Right lobe of liver (tissue), 6 donors: ENCODE measurements at places on chromosomes 3 and 15.

GRCh38 chr3:26590919-26591484 is 31.6 kb upstream of the LRRC3B start:
- no peak for DNase-seq

DNA sequence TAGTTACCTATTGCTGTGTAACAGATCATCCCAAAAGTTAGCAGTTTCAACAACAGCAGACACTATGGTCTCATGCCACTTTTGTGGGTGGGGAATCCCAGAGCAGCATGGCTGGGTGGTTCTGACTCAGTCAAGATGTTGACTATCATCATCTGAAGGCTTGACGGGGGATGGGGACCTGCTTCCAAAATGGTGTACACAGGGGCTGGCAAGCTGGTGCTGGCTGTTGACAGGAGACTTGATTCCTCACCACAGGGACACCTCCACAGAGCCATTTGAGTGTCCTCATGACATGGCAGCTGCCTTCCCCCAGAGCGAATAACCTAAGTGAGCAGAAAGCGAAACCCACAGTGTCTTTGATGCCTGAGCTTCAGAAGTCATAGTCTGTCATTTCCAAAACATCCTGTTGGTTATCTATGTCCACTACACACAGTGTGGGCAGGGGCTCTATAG is 19.1 kb downstream of the DNAJB8 start:
- no peak for DNase-seq

DNA sequence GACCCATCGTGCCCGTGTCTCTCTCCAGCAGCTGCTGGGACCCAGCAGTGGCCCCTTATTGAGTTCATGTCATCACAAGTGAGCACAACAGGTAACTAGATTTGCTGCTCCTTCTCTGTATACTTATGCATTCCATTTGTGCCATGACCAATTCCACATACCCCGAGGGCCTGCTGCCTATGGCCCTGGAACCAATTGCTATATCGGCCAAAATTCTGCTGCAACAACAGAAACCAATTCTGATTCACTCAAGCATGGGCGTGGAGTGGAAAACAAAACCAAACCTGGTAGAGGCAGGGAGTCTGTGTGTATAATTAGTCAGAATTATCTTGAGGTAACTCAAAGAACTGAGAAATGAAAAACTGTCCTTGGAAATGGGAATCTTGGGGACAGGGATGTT is 516.6 kb downstream of the EPHB1 start:
- no peak for DNase-seq

GRCh38 chr15:74179101-74179841 is 5.8 kb downstream of the ISLR start:
- no peak for DNase-seq

- no peak for DNase-seq
Observed at GRCh38 chr15:53247041-53247708, 457.0 kb upstream of the ONECUT1 start.

- DNase-seq, result no peak
Observed at GRCh38 chr3:93961489-93961888, 12.2 kb downstream of the PROS1 start.

DNA sequence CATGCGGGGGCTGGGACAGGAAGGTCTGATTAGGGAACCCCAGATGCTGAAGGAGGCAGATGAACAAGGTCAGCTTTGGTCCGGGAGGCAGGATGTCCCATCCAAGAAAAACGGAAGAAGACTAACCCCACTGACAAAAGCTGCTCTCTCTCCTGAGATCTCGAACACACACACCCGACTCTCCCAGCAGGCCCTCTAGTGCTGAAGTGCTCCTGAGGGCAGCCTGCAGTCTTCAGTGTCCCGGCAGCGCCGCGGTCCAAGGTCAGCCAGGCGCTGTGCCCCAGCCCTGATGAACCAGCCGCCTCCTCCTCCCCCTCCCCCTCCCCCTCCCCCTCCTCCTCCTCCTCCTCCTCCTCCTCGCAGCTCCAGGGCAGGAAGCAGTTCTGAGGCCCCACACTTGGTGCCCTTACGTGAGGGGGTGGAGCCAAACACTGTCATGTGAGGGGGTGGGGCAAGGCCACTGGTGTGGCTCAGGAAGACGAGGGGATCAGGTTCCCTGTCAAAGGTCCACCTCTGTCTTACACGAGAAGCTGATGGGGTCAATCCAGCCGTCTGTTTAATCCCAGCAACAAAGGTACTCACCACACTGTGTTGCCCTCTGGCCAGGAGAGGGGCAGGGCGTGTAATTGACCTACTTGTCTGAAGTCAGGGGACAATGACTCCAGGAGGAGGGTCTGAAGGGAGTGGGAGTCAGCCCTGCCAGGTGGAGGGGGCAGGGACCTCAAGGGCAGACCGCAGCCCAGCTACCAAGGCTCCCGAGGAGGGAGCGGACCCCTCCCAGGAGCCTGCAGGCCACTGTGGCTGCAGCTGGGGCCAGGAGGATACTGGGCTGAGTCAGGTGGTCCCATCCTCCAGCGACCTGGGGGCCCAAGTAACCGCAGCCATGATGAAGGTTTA is 34.3 kb downstream of the PRR23E start:
- no peak for DNase-seq

- DNase-seq, result no peak
Observed at GRCh38 chr3:38726751-38727150, 77.3 kb upstream of the SCN5A start.

DNA sequence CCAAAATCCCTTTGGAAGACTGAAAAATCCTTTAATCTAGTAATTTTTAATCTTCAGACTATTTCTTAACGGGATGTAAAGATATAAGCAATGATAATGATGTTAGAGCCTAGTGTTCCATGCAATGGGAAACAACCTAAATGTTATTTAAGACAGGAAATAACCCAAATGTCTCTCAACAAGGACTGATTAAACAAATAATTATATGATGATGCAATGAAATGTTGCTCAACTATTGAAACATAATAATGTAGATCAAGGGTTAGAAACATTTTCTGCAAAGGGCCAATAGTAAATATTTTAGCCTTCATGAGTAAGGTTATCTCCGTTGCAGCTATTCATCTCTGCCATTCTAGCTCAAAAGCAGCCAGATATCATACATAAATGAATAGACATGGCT is 275.4 kb downstream of the NEK10 start:
- DNase-seq, result no peak

- no peak for DNase-seq
Observed at GRCh38 chr3:177133860-177134815, 63.1 kb downstream of the TBL1XR1 start.

GRCh38 chr3:8856071-8856470 is 86.7 kb upstream of the OXTR start:
- no peak for DNase-seq

- peak; percentile 61 for DNase-seq
Observed at GRCh38 chr3:51371943-51372557, 13.0 kb upstream of the MANF start.

DNA sequence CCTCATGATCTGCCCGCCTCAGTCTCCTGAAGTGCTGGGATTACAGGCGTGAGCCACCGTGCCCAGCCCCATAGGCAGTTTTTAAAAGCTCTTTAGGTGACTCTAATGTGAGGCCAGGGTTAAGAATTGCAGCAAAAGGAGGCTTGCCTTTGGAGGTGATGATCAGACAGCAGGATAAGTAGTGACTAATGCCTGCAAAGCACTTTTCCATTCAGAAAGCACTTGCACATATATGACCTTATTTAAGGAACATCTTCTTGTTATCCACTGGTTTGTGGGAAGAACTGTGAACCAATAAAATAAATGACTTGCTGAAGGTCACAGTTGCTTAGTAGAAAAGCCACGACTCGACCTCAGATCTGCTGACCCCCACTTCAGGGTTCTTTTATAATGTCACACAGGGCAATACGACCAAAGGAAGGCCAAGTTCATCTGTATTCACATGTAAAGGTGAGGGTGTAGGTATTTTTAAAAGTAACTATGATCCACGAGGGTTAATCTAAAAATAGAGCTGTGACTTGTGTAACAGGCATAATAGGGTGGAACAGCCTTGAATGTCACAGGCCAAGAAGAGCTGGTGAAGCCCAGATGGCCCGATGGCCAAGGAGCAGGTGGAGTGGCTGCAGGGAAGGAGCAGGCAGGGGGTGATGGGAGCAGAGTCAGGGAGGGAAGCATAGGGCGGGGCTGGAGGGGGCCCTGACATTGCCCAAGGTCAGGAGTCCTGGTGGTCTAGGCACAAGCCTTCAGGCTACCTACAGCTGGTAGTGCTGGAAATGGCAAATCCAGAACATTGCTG is 24.4 kb downstream of the LARP6 start:
- no peak for DNase-seq

DNA sequence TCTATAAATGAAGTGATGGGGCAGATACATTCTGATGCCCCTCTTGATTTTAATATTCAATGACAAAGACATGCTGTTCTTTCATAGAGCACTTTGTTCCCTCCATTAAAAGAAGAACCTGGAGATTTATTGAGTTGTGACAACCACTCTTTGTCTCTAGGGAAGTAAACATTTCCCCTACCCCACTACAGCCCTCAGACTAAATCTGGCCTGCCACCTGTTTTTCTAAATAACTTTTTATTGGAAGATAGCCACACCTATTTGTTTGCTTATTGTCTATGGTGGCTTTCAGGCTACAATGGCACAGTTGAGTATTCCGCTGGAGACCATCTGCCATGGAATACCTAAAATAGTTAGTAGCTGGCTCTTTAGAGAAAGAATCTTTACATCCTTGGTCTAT is 41.2 kb upstream of the ZNF385D start:
- DNase-seq, result no peak

GRCh38 chr3:45486926-45487325 is 98.5 kb downstream of the LARS2 start:
- no peak for DNase-seq

DNA sequence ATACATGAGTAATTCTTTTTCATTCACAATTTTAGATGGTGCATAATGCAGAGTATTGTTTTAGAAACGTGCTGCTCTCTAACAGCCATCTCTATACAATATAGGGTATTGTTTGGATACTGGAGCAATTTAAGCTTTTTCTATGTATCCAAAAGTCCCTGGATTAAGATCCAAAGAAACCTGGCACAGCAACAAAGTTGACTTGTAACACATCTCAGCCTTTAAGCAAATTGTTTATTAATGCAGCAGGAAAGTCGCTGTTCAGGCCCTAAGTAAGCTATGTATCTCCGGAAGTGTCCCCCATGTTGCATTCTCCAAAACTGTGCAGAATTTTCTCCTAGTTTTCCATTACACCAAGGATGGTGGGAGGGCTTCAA is 7.3 kb downstream of the VGLL4 start:
- DNase-seq, result no peak

GRCh38 chr3:133393204-133393603 is 6.7 kb upstream of the BFSP2 start:
- no peak for DNase-seq

- no peak for DNase-seq
Observed at GRCh38 chr15:31458596-31459399, 132.2 kb downstream of the KLF13 start.

DNA sequence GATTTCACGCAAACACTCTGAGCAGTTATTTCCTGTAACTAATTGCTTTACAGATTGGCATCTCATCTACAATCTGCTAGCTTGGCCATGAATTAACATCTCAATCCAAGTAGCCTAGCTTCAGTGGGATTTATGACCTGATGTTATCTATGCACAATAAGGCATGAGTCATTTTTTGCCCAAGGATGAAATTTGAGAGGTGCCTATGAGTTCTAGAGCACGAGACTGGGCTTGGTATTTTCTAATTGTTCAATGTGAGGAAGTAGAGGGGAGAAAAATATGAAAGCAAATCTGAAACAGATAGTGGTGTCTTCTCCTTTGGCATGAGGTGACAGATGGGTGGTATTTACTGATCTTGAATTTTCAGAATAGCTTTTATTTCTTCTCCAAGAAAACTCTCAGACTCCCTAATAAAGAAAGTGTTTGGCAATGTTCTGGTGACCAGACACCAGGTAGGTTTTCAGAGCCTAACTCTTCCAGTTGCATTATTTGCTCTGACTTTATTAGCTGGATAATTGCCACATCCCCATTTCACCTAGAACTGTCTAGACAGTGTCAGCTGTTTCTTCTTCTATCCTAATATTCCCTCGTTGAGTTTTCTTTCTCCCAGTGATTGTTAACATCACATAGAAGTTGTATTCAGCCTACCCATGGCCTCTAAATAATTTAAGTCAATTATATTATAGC is 301.0 kb upstream of the UMPS start:
- no peak for DNase-seq

DNA sequence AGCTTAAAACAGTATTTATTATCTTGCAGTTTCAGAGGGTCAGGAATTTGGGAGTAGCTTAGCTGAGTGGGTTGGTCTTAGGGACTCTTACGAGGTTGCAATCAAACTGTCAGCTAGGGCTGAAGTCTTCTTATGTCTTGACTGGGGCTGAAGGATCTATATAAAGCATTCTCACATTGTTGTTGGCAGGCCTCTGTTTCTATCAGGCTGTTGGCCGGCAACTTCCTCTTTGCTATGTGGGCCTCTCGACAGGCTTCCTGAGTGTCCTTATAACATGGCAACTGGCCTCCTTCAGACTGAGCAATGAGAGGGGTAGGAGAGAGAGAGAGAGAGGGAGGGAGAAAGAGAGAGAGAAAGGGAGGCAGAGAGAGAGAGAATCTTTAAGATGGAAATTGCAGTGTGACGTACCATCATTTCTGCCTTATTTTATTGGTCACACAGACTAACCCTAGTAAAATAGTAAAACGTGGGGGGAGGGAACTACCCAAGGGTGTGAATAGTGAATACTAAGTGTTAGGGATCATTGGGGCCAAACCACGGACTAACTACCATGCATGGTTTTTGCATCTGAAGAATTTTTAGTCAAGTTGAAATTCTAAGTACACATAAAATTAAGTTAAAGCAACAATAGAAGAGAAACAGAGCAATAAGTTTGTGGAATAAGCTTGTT is 16.1 kb downstream of the FGF7 start:
- no peak for DNase-seq

GRCh38 chr15:56913241-56913640 is 5.2 kb upstream of the TCF12 start:
- no peak for DNase-seq

DNA sequence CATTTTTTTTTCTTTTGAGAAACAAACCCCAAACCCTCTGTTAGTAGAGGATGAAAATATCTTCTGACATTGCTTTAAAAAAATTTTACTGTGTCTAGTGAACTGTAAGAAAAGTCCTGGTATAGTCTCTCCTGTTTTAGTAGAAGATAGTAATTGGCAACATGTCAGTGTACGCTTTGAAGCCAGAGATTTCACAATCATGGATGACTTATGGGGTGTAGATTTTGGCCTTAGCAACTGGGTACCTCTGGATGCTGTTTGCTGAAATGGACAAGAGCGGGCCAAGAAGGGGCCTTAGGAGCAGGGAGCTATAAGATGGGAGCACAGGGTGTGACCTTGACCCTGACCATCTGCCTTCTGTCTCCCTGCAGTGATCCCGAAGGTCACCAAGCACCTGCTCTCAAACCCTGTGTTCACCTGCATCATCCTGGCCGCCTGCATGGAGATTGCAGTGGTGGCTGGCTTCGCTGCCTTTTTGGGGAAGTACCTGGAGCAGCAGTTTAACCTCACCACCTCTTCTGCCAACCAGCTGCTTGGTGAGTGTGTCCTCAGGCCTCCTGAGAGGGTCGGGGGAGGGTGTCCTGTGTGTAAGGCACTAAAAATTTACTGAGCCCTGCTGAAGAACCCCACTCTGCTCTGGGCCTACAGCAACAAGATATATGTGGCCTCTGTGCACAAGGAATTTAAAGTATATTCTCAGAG is 266.7 kb downstream of the SLCO3A1 start:
- DNase-seq, result no peak
